ENCODE measurements at places on chromosomes 1 and 21. TPM values are rescaled to one million over a fixed set of nuclear protein-coding genes. Genes with fewer than 3 reads are reported as not detected.

Gene KANK4
- total RNA-seq: not detected

Gene MAP3K21
- total RNA-seq: 3.7 TPM

Gene TMEM269
- total RNA-seq: 0.47 TPM

Gene GBP7
- total RNA-seq: not detected

Gene TLR5
- total RNA-seq: not detected

Gene TMEM52
- 0.69 TPM for total RNA-seq

Gene AADACL3
- not detected for total RNA-seq

Gene GNL2
- total RNA-seq: 50.6 TPM

Gene CLDN19
- total RNA-seq: not detected

Gene HAX1
- total RNA-seq: 85.7 TPM

Gene SPATA21
- total RNA-seq: not detected

Gene CGN
- total RNA-seq: 0.49 TPM

Gene AVPR1B
- not detected for total RNA-seq

Gene RBP7
- not detected for total RNA-seq

Gene KRTAP19-8
- not detected for total RNA-seq

Gene TDRD5
- total RNA-seq: not detected

Gene THBS3
- 28.6 TPM for total RNA-seq

Gene AMY1C
- total RNA-seq: not detected

Gene SAMD13
- total RNA-seq: 0.42 TPM

Gene WLS
- total RNA-seq: not detected

Gene OR2L5
- total RNA-seq: not detected

Gene CD244
- total RNA-seq: not detected

Gene REN
- not detected for total RNA-seq

Gene CDA
- not detected for total RNA-seq

Gene KCNJ9
- total RNA-seq: not detected

Gene DEPDC1
- not detected for total RNA-seq

Gene LCE2B
- not detected for total RNA-seq

Gene LMOD1
- total RNA-seq: not detected

Gene OLFML3
- total RNA-seq: 0.32 TPM

Gene ACP6
- 14.2 TPM for total RNA-seq

Gene FMO5
- total RNA-seq: 4.4 TPM

Gene CELA3A
- total RNA-seq: not detected

Gene VHLL
- total RNA-seq: 0.49 TPM

Gene EFNA3
- 1.6 TPM for total RNA-seq

Gene CHIA
- total RNA-seq: not detected

Gene MGST3
- total RNA-seq: 46.0 TPM

Gene STYXL2
- total RNA-seq: not detected

Gene MORN1
- 30.4 TPM for total RNA-seq

Gene SH3D21
- 2.6 TPM for total RNA-seq

Gene CTSK
- 5.3 TPM for total RNA-seq

Gene CFAP141
- not detected for total RNA-seq

Gene CELA3B
- total RNA-seq: not detected

Gene MAEL
- total RNA-seq: not detected

Gene FAM131C
- total RNA-seq: 0.37 TPM

Data from B cell (primary cell).